ENCODE measurements at places on chromosomes 7 and 10.

DNA sequence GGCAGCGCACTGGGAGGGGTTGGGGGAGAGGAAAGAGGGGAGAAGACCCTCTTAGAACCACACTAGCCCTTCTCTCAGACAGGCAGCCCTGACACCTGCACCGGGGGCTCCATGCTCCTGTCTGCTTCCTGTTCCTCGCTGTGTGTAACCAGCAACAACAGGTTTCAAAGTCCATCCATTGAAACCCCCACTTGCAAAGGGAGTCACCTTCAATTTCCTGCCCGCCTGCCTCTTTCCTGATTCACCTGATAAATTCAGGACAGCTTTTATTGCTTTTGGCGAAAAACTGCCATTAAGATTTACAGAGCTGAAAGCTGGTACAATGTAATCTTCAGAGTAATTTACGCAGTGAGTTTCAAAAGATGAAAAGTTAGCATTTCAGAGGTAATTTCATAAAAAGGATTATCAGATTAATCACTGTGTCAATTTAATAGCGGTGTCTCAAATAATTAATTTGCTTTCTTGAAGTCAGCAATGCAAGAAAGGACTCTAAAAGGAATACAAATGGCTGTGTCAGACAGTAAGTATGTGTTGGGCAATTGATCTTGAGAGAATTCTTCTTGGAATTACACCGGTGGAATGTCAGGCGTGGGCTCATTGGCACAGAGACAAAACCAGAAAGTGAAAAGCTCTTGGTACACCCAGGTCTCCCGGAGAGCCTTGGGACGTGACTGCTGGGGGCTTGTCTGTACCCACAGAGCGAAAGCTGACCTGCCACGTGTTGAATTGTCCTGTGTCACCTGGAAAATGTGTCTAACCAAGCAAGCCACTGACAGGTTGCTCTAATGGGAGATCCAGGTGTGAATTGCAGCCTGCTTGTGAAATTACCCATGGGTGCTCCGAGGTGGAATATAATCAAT, 60.7 kb downstream of the TMEM209 start:
- no peak for DNase-seq

GRCh38 chr10:122171302-122172075, 99.6 kb upstream of the BTBD16 start:
- no peak for DNase-seq

GRCh38 chr7:43463401-43463980, 119.4 kb upstream of the STK17A start:
- DNase-seq: no peak

- no peak for DNase-seq
Observed at GRCh38 chr7:11760372-11760771, 71.6 kb downstream of the THSD7A start.

- no peak for DNase-seq
Observed at GRCh38 chr7:65453341-65454030, 79.8 kb downstream of the ZNF92 start.

GRCh38 chr7:123944395-123944794, 19.4 kb downstream of the SPAM1 start:
- DNase-seq: no peak

- DNase-seq: no peak
Observed at GRCh38 chr10:18233775-18234174, 93.6 kb downstream of the CACNB2 start.

GRCh38 chr7:92076509-92076908, 57.8 kb downstream of the CYP51A1 start:
- DNase-seq: no peak

- DNase-seq: no peak
Observed at GRCh38 chr7:154836021-154836448, 166.9 kb downstream of the PAXIP1 start.

- DNase-seq: no peak
Observed at GRCh38 chr7:115844857-115845256, 185.7 kb downstream of the TFEC start.

- DNase-seq: no peak
Observed at GRCh38 chr10:100728928-100729861, 16.2 kb upstream of the PAX2 start.

DNA sequence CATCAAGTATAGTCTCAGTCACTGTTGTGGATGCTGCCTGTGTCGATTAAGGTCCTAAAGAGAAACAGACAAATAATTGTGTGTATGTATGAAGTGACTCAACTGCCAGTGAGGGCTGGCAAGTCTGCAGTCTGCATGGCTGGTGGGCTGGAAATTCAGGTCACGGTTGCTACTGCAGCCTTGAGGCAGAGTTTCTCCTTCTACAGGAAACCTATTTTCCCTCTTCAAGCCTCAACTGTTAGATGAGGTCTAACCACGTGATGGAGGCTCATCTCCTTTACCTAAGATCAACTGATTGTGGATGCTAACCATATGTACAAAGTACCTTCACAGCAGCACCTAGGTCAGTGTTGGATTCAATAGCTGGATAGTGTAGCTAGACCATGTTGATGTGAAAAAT, 29.9 kb downstream of the MBL2 start:
- DNase-seq: no peak

GRCh38 chr7:155734445-155734809, 77.8 kb downstream of the SHH start:
- no peak for DNase-seq

- DNase-seq: no peak
Observed at GRCh38 chr10:7300384-7300971, 110.4 kb downstream of the SFMBT2 start.

Measured in CD4-positive, alpha-beta T cell treated with Interferon gamma for 1 hour (primary cell).